ENCODE measurements at places on chromosomes 6 and 20. TPM values are rescaled to one million over a fixed set of nuclear protein-coding genes. Genes with fewer than 3 reads are reported as not detected.

DNA sequence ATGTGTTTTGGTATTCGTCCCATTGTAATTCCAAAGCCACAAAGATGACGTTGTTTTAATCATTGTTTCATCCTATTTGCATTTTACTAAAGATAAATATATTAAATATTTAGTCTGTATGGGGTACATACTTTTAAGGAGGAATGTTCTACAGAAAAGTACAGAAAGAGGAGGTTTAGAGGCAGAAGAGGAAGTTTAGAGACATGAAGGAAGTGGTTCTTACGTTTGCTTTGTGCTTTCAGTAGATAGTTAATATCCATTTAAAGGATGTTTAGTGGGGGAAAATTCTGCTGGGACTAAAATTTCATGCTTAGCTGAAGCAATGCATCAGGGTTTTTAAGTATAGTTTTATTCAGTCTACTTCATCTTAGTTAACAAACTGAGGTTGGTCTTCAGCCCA, 116.6 kb downstream of the CRYBG1 start:
- DNase-seq, result no peak

GRCh38 chr20:32894711-32895355, 36.1 kb downstream of the EFCAB8 start:
- DNase-seq, result no peak

- DNase-seq, result no peak
These were observed 36.1 kb downstream of the DSTN start for GRCh38 chr20:17606001-17606400.

DNA sequence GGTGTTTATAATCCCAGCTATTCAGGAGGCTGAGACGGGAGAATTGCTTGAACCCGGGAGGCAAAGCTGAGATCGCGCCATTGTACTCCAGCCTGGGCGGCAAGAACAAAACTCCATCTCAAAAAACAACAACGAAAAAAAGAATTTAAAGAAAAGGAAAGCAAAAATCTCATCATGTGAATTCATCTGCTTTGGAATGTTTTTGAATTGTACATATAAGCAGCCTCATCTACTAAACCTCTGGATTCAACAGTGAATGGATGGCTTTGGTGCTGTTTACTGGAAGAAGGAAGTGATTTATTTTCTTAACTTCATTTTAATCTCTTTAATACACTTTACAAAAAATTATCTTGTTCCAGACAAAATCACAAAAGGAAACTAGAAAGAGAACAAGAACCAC, 51.8 kb upstream of the PNRC1 start:
- DNase-seq, result no peak

DNA sequence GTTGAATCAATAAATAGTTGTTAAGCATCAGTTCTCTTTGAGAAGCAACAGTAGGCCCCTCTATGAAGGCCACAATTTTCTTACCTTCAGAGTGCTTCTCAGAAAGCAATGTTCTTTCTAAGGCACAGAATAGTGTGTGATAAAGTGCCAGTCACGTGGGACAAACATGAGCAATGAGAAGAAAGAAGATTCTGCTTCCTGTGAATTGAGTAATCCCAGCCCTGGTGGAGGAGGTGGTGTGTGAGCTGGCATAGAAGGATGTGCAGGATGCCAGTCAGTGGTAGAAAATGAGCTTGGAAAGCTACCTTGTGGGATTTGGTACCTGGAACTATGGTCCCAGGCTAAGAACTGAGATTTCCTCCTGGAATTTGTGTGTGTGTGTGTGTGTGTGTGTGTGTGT, 21.7 kb downstream of the KIZ start:
- DNase-seq, result no peak

DNA sequence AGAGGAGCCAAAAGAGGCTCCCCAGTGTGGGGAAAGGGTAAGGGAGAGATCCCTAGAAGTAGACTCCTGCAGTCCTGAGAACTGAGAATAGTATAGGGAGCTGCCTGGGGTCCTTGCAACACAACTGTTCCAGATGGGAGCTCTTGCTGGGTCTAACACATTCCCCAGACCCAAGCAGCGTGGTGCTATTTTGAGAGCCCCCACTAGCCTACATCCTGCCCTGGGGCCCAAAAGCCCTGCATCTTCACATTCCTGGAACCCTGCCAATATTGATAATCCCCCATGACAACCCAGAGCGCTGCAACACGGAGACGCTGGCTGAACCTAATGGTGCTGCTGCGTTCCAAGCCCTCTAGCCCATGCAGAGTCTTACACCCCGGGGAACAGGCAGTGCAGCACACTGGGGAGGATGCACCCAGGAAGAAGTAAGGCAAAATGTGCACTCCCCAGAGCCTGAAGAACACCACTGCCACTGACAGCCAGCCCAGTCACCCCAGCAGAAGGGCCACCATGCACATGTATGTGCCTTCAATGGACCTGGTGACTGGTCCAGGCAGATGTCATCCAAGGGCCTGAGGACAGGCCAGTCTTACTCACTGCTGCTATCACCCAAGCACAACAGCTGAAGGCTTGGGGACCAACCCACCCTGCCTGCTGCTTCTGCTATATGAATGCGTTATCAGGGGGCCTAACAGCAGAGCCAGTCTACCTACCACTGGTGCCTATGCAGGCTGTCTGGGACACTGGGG, 7.0 kb upstream of the RNF217 start:
- DNase-seq, result no peak

DNA sequence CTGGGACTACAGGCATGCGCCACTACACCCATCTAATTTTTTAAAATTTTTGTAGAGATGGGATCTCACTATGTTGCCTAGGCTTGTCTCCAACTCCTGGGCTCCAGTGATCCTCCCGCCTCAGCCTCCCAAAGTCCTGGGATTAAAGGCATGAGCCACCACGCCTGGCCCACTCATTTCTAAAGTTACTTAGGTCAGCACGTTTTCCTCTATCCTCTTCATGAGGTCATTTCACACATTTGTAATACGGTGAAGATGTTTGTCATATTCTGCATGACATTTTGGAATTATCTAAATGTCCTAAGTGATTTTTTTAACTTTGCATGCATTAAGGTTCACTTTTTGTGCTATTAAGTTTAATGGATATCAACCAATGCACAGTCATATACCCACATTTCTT, 11.9 kb upstream of the SOX12 start:
- no peak for DNase-seq

DNA sequence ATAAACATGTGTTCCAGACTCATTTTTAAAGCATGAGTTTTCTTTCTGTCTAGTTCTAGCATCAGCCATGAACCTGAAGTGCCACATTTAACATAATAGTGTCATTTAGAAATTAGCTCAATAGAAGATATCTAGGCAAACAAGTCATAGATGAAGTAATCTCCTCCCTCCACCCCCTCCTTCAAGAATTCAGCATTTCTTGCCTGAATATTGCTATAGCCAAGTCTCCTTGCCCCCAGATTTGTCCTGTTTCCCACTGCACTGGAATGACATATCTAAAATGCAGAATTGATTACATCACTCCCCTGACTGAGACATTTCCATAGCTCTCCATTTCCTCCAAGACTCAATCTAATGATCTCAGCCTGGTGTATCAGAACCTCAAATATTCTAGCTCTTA, 134.9 kb upstream of the BACH2 start:
- no peak for DNase-seq

DNA sequence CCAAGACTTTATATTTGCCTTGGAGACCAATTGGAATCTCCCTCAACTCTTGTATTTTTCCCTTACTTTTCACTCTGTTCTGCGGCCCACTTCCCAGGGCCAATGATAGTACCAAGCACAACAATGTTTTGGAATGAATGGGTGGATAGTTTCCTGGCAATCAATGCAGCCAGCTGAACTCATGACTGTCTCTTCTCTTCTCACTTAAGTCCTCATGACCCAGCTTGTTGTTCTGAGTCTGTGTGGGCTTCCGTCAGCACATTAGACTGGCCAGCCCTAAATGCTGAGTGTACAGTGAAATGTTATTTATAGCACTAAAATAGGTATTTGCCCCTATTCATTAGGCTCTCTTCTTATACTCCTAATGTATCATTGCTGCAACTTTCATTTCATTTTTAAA, 5.6 kb upstream of the MBOAT1 start:
- no peak for DNase-seq

DNA sequence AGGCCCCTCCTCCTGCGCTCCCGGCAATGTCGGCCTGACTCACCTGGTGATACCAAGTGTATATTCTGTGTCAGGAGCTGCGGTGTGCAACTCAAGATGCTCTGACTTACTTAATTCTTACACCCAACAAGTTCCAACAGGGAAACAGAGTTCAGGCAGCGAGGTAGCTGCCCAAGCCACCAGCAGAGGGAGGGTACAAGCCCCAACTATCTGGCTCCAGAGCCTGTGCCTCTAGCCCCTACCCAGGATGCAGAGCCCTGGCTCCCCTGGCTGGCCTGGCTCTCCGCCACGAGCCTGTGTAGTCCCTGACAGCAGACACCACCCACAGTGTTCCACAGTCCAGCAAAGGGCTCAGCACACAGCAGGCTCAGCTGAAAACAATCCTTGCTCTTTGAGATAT, 34.9 kb downstream of the C20orf203 start:
- DNase-seq, result no peak

GRCh38 chr20:58001381-58001780, 227.1 kb downstream of the ANKRD60 start:
- no peak for DNase-seq

GRCh38 chr20:35856866-35857265, 85.1 kb downstream of the PHF20 start:
- DNase-seq, result no peak

- DNase-seq, result no peak
These were observed 514.5 kb upstream of the GJE1 start for GRCh38 chr6:141618180-141618581.

- no peak for DNase-seq
These were observed 84.4 kb downstream of the SLX4IP start for GRCh38 chr20:10519361-10520046.

DNA sequence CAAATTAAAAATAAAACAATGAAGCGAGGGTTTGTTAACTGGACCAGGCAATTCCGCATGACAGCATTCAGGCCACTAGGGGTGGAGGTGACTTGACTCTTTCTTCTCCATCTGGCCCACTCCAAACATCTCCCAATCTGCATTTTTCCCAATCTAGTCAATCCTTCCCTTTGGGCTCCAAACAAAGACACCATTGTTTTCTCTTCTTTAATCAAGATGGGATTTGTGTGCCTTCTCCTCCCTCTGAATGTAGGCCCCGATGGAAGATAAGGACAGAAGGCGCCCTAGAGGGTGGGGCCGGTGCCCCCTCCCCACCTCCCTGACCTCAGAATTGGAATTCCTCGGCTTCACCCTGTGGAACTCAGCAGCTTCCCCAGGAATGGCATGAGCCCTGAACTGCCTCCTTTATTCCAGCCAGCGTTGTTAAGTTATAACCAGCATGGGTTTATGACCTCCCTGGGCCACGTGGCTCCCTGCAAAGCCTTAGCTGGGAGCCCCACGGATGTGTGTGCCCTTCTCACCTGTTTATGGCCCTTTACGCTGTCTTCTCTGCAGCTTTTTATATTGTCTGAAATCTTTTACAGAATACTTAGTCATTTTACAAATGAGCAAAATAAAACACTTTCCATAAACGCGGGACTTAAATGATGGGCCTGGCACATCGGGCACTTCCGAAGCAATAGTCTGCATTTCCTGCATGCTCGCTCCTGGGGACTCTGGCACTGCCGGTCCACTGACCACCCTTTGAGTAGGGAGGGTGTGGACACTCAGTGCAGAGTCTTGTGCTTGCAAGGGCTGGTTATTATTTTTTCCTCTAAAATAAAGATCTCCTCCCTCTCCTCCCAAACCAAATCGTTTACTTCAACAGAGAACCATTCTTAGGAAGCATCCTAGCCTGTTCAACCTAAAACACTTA, 24.5 kb downstream of the OVOL2 start:
- no peak for DNase-seq

- DNase-seq, result no peak
These were observed 765.9 kb downstream of the BCKDHB start for GRCh38 chr6:80872199-80872950.

GRCh38 chr6:29589423-29590048, 4.6 kb downstream of the OR2H2 start:
- DNase-seq, result peak; percentile 68

- no peak for DNase-seq
These were observed 9.1 kb downstream of the GRIK2 start for GRCh38 chr6:101402622-101403031.

DNA sequence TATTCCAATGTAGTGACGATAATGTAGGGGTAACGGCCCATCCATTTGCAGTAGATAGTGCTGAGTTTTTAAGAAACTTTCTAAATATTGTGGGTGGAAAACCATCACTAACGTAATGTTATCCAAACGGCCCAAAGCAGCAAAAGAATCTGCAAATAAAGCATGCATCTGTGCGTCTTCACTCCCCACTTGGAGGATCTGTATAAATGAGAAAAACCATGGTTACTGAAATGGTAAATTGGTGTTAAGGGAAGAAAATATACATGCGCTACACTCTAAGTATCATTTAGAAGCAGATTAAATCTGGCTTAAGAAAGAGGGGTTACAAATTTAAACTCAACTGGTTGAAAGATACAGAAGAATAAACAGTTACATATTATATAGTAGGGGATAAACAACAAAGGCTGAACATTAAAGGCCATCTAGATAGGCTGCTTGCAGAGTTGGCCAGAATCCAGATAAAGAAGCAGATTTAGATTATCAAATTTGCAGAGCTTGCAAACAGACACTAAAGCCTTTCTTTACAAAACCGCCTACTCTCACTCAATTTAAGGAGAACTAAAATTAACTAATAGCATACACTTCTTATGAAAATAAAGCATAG, 93.3 kb downstream of the SESN1 start:
- DNase-seq, result no peak

DNA sequence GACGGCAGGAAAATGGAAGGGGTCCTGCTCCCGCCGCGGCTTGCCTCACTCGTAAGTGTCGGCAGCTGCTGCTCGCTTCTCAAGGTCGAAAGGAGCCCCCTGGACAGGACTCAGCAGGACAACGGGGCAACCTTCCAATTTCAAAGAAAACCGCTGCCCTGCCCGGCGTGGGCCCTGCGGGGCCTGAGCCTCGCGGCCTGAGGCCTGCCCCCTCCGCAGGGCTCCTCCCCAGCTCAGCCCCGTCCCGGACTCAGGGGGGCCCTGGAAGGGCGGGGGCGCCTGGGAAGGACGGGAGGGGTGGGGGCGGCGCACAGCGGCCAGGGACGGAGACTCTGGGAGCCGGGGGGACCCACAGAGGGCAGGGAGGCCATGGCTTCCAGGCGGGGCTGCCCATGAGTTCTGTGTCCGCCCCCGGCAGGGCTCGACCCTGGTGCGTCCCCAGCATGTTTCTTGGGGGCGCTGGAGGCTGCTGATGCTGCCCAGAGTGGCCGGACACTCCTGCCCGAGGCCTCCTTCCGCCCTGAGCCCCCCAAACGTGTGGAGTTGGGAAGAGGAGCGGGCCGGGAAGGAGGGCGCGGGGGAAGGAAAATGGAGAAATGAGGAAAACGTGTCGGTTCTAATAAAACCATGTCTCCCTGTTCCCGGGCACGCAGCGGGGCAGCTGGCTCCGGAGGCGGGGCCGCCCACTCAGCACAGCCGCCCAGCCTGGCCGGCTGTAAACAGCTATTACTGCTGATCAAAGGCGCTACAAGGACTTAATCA, 114.6 kb downstream of the DLL1 start:
- no peak for DNase-seq

GRCh38 chr20:4341804-4342485, 326.6 kb upstream of the RNF24 start:
- DNase-seq, result no peak

MLIP gene
- not detected for total RNA-seq

PRSS16 gene
- 2.5 TPM for total RNA-seq

HSD17B8 gene
- 14.7 TPM for total RNA-seq

CTAGE9 gene
- total RNA-seq, result not detected

PSORS1C2 gene
- total RNA-seq, result not detected

C6orf52 gene
- not detected for total RNA-seq

ABHD16B gene
- not detected for total RNA-seq

FOXF2 gene
- total RNA-seq, result not detected

BTNL2 gene
- not detected for total RNA-seq

MAP3K4 gene
- 31.0 TPM for total RNA-seq

CLPSL1 gene
- not detected for total RNA-seq

ULBP2 gene
- 0.66 TPM for total RNA-seq

EYA4 gene
- not detected for total RNA-seq

GPX5 gene
- not detected for total RNA-seq

Data from activated naive CD4-positive, alpha-beta T cell treated with anti-CD3 and anti-CD28 coated beads, Interleukin-2, amount 50 U/mL, for 72 hours (primary cell).